AG08395 (cell line): ENCODE measurements at places on chromosomes 5 and 9.

DNA sequence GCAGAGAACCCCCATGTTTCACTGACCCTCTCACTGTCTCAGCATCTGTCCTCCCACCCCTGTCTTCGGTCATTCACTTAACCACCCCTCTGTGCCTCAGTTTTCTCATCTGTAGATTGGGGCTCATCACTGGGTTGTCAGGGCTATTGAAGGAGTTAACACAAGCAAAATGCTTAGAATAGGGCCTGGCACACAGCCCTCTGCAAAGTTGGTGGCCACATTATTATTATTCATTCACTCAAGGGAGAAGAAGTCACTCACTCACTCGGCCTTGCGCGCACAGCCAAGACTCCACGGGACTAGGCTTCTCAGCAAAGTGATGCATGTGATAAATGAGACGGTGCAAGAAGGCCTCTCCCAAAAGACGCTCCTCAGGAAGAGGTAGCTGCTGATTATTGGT lies 8.0 kb downstream of the PDGFRB start:
- no peak for DNase-seq

- DNase-seq: no peak
Observed at GRCh38 chr5:10304932-10305331, 2.8 kb downstream of the CMBL start.

GRCh38 chr5:50697739-50698138 lies 31.3 kb downstream of the PARP8 start:
- no peak for DNase-seq

- no peak for DNase-seq
Observed at GRCh38 chr9:36787709-36788108, 215.0 kb downstream of the MELK start.

DNA sequence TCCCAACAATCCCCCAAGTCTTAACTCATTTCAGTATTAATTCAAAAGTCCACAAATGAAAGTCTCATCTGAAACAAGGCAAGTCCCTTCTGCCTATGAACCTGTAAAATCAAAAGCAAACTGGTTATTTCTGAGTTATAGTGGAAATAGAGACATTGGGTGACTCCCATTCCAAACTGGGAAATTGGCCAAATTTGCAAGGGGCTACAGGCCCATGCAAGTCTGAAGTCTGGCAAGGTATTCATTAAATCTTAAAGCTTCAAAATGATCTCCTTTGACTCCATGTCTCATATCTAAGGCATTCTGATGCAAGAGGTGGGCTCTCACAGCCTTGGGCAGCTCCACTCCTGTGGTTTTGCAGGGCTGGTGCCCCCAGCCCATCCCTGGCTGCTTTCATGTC lies 167.9 kb downstream of the HTR1A start:
- DNase-seq: no peak

GRCh38 chr5:11822598-11822997 lies 81.6 kb downstream of the CTNND2 start:
- no peak for DNase-seq

DNA sequence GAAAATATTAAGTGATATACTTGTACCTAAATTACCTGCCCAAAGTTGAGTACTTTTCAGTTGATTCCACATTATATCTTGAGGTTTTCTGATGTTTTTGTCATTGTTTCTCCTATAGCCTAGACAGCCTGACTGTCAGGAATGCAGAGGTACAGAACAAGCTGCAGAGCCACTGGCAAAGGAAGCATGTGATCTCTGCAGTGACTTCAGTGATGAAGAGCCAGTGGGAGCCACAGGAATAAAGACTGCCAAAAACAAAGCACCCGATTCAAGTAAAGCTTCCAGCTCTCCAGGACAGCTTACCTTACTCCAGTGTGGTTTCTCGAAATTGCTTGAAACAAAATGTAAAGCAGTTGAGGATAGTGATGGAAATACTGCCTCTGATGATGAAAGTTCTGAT lies 96.3 kb downstream of the ERCC6L2 start:
- DNase-seq: no peak

DNA sequence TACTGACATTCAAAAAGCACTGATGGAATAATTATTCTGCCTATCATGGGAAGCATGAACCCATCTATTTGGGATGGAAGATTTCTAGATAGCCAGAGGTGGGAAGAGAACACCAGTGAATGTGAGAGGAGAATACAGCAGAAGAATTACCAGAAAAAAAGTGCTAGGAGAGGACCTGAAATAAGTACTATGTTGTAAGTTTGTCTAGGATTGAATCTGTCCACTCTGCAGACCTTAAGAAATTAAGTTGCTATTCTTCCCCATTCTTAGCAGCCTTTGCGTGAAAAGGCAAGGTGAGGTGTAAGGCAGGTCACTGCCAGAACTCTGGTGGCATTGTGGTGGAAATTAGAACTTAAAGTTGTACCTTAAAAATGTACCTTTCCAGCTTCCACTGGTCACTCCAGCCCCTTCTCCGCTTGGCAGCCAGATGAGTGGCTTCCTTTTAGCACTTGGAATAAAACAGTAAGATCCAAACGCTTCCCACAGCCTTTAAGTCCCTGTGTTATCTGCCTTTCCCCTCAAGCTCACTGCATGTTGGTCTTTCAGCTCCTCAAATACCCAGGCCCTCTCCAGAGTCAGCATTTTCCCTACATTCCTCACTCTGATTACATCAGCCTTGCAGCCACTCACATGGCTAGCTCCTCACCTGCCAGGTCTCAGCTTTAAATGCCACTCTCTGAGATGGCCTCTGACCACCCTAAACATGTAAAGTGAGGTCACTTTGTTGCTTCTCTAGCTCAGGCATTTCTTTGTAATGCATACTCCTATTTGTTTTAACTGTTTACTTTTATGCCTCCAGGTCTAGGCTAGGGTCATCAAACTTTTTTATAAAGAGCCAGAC lies 253.0 kb downstream of the EPB41L4A start:
- DNase-seq: no peak

- DNase-seq: peak; percentile 41
Observed at GRCh38 chr9:96599298-96599697, 20.3 kb downstream of the CDC14B start.
